ENCODE measurements at places on chromosomes 2 and 18. TPM values are rescaled to one million over a fixed set of nuclear protein-coding genes. Genes with fewer than 3 reads are reported as not detected.

The SPRED2 gene
- 7.9 TPM for total RNA-seq

The MYCN gene
- not detected for total RNA-seq

The ZNF521 gene
- total RNA-seq, result not detected

The ALPP gene
- not detected for total RNA-seq

The STEAP3 gene
- 0.78 TPM for total RNA-seq

The DES gene
- not detected for total RNA-seq

The CHST9 gene
- not detected for total RNA-seq

The KCTD1 gene
- total RNA-seq, result 6.4 TPM

The UCN gene
- 0.94 TPM for total RNA-seq

DNA sequence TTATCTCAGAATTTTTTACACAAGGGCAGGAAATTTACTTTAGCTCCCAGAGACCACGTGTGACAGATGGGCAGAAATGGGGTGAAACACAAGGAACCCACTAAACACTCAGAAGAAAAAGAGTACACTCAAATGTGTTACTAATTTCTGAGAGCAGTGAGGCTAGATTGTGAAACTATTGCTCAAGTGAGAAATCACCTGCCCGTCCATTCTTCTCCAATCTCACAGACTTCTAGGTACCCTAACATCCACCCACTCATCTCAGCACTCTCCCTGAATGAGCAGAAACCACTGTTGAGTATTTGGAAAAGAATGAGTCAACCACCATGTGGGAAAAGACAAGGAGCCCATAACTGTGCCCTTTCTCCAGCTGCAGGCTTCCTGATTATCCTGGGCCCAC, 293.0 kb upstream of the CDH2 start:
- no peaks in the 10 kb centered on the region for H3K27me3 ChIP-seq
- H3K4me1 ChIP-seq, result no peaks in the 10 kb centered on the region
- no peak overlapping the region for H3K4me3 ChIP-seq
- H3K27ac ChIP-seq, result no peak overlapping the region

DNA sequence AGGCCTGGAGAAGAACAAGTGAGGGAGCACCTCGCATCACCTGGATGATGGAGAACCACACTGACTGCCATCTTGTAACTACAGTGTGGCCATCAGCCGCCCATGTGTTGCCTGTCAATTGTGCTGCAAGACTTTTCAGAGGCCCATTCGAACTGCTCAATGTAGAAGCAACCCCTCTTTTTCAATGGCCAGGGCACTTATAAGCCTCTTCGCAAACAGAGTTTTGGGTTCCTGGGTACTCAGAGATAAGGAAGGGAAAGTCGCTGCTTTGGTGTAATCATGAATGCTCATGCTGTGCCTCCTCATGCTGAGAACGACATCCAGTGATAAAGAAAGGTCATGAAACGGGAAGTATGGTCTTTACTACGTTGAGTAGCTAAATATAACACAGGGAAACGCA, 143.9 kb upstream of the SLC39A10 start:
- peaks cover 11% of the 10 kb centered on the region for H3K4me1 ChIP-seq
- DNase-seq, result no peak
- peaks cover 32% of the 10 kb centered on the region for H3K36me3 ChIP-seq
- no peaks in the 10 kb centered on the region for H3K27me3 ChIP-seq

GRCh38 chr2:229719926-229720647, 5.7 kb upstream of the DNER start:
- no peaks in the 10 kb centered on the region for H3K36me3 ChIP-seq
- no peak overlapping the region for H3K27ac ChIP-seq
- H3K27me3 ChIP-seq, result peaks cover 51% of the 10 kb centered on the region
- H3K4me3 ChIP-seq, result no peak overlapping the region
- H3K4me1 ChIP-seq, result peaks cover 4% of the 10 kb centered on the region

GRCh38 chr2:88852753-88853402, 161.4 kb downstream of the RPIA start:
- no peak overlapping the region for H3K27ac ChIP-seq
- no peaks in the 10 kb centered on the region for H3K36me3 ChIP-seq

DNA sequence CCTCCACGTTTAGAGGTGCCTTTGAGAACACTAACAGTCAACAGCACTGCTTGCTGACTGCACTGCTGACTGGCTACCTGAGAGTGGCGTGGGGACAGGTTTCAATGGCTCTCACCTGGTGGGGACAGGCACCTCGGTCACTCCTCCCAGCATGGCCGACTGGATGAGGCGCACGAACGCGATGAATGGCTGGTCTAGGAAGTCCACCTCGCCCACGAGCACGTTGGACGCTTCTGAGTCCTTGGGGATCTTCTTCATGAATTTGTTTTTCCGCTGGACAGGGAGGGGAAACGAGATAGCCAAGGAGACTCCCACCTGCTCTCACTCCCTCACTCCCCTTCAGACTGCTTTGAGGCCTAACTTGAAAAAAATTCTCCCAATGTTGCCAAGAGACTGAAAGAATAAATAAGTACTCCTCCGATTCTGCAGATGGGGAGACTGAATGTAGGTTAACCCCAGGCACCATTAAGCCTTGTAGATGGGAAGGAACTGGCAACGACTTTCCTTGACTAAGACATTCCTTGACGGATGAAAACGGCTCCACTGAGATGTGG, 57.3 kb downstream of the MTHFD2 start:
- H3K4me1 ChIP-seq, result no peaks in the 10 kb centered on the region
- no peak for DNase-seq
- no peaks in the 10 kb centered on the region for H3K36me3 ChIP-seq

DNA sequence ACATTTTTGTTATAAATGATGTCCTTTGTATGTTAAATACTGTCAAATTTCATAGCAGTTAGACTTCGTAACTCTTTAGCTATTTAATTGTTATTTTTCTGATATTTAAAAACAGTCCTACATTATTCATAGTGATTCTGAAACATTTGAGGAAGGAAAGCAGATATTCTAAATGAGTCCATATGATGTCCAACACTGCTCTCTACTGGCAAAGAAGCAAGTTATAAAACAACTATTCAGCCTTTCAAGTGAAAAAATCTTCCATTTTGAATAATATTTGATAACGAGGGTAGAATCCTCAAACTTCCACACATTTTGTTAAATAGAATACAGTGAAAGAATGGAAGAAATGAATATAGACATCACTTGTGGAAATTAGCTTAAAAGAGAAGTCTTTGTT, 220.8 kb downstream of the GULP1 start:
- no peaks in the 10 kb centered on the region for H3K36me3 ChIP-seq
- H3K27me3 ChIP-seq, result no peaks in the 10 kb centered on the region
- no peaks in the 10 kb centered on the region for H3K4me1 ChIP-seq
- H3K4me3 ChIP-seq, result no peak overlapping the region
- no peak for DNase-seq

GRCh38 chr2:155223781-155224406, 525.4 kb downstream of the KCNJ3 start:
- no peak overlapping the region for H3K4me3 ChIP-seq
- DNase-seq, result no peak
- no peaks in the 10 kb centered on the region for H3K4me1 ChIP-seq
- no peak overlapping the region for H3K27ac ChIP-seq

DNA sequence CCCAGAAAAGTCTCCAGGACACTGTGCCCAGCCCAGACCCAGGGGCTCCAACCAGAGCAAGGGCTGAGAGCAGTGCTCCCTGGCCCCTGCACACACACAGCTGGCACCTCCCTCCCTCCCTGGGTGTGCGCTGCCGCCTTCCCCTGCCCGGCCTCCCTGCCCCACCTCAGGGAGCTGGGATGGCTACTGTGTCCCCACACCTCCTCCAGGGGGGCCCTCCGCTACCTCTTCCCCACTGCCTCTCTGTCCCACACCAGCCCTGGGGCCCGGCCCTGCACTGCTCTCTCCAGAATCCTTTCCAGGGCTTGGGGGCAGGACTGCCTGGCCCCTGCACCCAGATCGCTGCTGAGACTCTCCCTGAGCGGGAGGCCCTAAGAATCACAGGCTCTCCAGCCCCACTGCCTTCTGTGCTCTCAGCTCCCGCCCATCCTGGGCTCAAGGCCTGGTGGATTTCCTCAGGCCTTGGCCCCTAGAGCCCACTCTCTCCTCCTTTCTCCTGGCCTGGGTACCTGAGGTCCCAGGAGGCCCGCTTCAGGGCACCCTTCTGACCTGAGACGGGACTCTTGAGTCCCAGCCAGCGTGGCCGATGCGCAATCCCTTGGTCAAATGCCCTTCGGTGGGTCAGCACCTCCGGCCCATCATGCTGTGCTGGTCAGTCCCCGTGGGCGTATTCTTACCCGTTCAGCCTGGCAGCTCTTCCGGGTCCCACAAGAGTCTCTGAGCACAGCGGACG, 276.8 kb upstream of the HDAC4 start:
- H3K4me3 ChIP-seq, result no peak overlapping the region
- DNase-seq, result no peak
- no peak overlapping the region for H3K27ac ChIP-seq
- no peaks in the 10 kb centered on the region for H3K4me1 ChIP-seq

GRCh38 chr2:68715353-68716041, 19.1 kb upstream of the ARHGAP25 start:
- H3K27me3 ChIP-seq, result no peaks in the 10 kb centered on the region
- no peak overlapping the region for H3K4me3 ChIP-seq
- no peaks in the 10 kb centered on the region for H3K36me3 ChIP-seq
- DNase-seq, result no peak

DNA sequence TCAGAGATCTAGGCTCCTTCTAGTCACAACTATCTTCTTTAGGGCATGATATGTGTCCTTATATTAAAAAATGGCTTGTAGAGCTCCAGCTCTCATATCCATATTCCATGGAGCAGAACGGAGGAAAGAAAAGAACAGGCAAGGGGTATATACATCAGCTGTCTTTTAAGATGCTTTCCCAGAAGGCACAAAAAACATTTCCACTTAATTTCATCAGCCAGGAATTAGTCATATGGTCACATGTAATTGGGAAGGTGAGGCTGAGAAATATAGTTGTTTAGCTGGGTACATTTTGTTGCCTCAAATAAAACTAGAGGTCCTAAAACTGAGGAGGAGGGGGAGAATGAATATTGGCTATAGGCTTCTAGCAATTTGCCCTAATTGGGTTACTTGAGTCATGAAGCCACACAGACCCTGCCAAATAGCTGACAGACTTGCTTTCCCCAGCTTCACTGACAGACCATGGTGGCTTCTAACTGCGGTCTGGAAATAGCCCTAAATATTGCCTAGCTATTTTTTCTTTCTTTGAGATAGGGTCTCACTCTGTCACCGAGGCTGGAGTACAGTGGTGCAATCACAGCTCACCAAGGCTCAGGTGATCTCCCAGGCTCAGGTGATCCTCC, 20.0 kb downstream of the MAIP1 start:
- H3K27ac ChIP-seq, result no peak overlapping the region
- H3K36me3 ChIP-seq, result peaks cover 9% of the 10 kb centered on the region
- H3K27me3 ChIP-seq, result no peaks in the 10 kb centered on the region
- no peak for DNase-seq
- no peak overlapping the region for H3K4me3 ChIP-seq
- H3K4me1 ChIP-seq, result peaks cover 20% of the 10 kb centered on the region

DNA sequence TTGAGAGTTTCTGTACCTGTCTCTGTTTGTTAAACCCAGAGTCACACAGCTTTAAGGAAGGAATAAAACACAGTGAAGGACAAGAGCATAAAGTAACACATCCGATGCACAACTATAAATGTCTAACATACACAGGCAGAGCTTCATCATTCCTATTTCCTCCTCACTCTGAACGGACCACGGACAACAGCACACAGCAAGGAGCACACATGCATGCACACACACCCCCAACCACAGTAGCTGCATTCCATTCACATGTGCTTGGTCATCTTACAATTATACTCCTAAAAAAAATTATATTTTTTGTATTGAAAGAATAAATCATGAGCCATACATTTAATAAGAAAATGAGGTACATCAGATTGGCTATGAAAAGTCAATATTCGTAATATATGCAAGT, 58.3 kb downstream of the ID2 start:
- DNase-seq, result no peak
- H3K36me3 ChIP-seq, result peaks cover 3% of the 10 kb centered on the region
- H3K4me3 ChIP-seq, result no peak overlapping the region
- no peaks in the 10 kb centered on the region for H3K27me3 ChIP-seq
- H3K4me1 ChIP-seq, result no peaks in the 10 kb centered on the region

GRCh38 chr2:121798617-121799016, 43.2 kb downstream of the TSN start:
- no peaks in the 10 kb centered on the region for H3K4me1 ChIP-seq
- H3K36me3 ChIP-seq, result no peaks in the 10 kb centered on the region
- no peak overlapping the region for H3K27ac ChIP-seq
- no peak for DNase-seq

GRCh38 chr2:224976629-224977525, 65.4 kb downstream of the DOCK10 start:
- H3K27ac ChIP-seq, result no peak overlapping the region
- no peak for DNase-seq
- H3K36me3 ChIP-seq, result peaks cover 36% of the 10 kb centered on the region
- no peak overlapping the region for H3K4me3 ChIP-seq
- no peaks in the 10 kb centered on the region for H3K27me3 ChIP-seq
- peaks cover 35% of the 10 kb centered on the region for H3K4me1 ChIP-seq

- no peak overlapping the region for H3K27ac ChIP-seq
- no peak overlapping the region for H3K4me3 ChIP-seq
- no peaks in the 10 kb centered on the region for H3K27me3 ChIP-seq
- peaks cover 5% of the 10 kb centered on the region for H3K4me1 ChIP-seq
- H3K36me3 ChIP-seq, result no peaks in the 10 kb centered on the region
Measured at GRCh38 chr18:74806073-74806472, 208.4 kb downstream of the ZNF407 start.

GRCh38 chr2:112666761-112667122, 21.0 kb downstream of the SLC20A1 start:
- no peak overlapping the region for H3K27ac ChIP-seq
- H3K36me3 ChIP-seq, result peaks cover 46% of the 10 kb centered on the region
- no peak for DNase-seq
- H3K27me3 ChIP-seq, result no peaks in the 10 kb centered on the region
- no peak overlapping the region for H3K4me3 ChIP-seq

GRCh38 chr2:38436227-38436664, 59.2 kb upstream of the ATL2 start:
- no peaks in the 10 kb centered on the region for H3K36me3 ChIP-seq
- peaks cover 24% of the 10 kb centered on the region for H3K27me3 ChIP-seq
- H3K27ac ChIP-seq, result no peak overlapping the region
- DNase-seq, result no peak
- peaks cover 10% of the 10 kb centered on the region for H3K4me1 ChIP-seq
- no peak overlapping the region for H3K4me3 ChIP-seq

- no peak overlapping the region for H3K4me3 ChIP-seq
- H3K4me1 ChIP-seq, result no peaks in the 10 kb centered on the region
- peaks cover 9% of the 10 kb centered on the region for H3K27me3 ChIP-seq
- no peak overlapping the region for H3K27ac ChIP-seq
- no peak for DNase-seq
- no peaks in the 10 kb centered on the region for H3K36me3 ChIP-seq
Measured at GRCh38 chr2:10901160-10901939, 10.4 kb upstream of the KCNF1 start.

- peaks cover 49% of the 10 kb centered on the region for H3K4me1 ChIP-seq
- H3K36me3 ChIP-seq, result peaks cover 4% of the 10 kb centered on the region
- H3K27me3 ChIP-seq, result no peaks in the 10 kb centered on the region
- DNase-seq, result peak; percentile 74
- H3K27ac ChIP-seq, result peak overlapping the region; percentile 91
Measured at GRCh38 chr2:9656270-9656766, 25.5 kb upstream of the YWHAQ start.

- no peaks in the 10 kb centered on the region for H3K27me3 ChIP-seq
- H3K4me1 ChIP-seq, result no peaks in the 10 kb centered on the region
- DNase-seq, result no peak
- no peak overlapping the region for H3K27ac ChIP-seq
Measured at GRCh38 chr2:134443814-134444480, 190.1 kb downstream of the MGAT5 start.

GRCh38 chr2:33395655-33396249, 80.7 kb upstream of the RASGRP3 start:
- DNase-seq, result peak; percentile 33
- no peaks in the 10 kb centered on the region for H3K27me3 ChIP-seq
- H3K36me3 ChIP-seq, result no peaks in the 10 kb centered on the region
- no peak overlapping the region for H3K4me3 ChIP-seq
- no peaks in the 10 kb centered on the region for H3K4me1 ChIP-seq
- H3K27ac ChIP-seq, result no peak overlapping the region

All from activated T-helper 2 cell treated with anti-CD3 and anti-CD28 coated beads, Interferon-gamma antibody, Interleukin-2, Interleukin-4, amounts not matched to agents 10 μg/mL and 5 μg/mL and 100 μg/mL, durations not matched to agents 14 hours and 24 hours and 36 hours (primary cell).